NCI-H1092 treated with DMSO at 0.1 percent for 48 hours (cell line): ENCODE measurements at places on chromosomes 5 and 9.

GRCh38 chr5:94807985-94808384 is 189.5 kb downstream of the SLF1 start:
- no peak for DNase-seq

GRCh38 chr9:96245399-96245798 is 56.6 kb downstream of the HSD17B3 start:
- DNase-seq: no peak

DNA sequence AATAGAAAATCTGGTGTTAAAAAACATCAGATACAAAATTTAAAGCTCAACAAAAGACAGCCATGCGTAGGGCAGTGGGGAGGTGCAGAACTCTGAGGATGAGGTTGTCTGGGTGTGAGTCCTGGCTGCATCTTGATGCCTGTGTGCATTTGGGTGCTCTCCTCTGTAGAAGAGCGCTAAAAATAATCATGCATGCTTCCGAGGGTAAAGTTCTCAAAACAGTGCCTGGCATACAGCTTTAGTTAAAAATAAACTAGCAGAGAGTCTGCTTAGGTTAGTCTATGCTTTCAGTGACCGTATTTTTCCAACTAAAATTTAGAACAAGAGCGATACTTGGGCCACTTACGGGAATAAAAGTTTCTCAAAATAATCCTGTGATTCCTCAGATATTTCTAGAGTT is 55.5 kb upstream of the SPATA31C2 start:
- no peak for DNase-seq

DNA sequence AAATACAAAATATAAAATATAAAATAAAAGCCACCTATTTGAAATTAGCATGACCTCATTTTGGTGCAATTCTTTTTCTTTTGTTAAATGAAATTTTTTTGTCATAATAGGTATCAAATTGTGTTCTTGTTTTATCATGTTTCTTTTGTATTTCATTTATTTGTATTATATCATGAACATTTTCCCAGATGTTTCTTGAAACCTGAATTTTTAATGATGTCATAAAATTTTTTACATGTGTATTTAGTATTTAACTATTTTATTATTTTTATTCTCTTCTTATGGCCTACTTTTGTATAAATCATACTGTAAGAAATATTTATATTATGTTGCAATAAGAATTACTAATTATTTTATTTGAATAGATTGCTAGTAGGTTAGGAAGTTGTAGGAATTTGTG is 361.7 kb downstream of the TMEM161B start:
- no peak for DNase-seq

- no peak for DNase-seq
Measured at GRCh38 chr9:19989213-19989612, 200.4 kb upstream of the SLC24A2 start.

- no peak for DNase-seq
Measured at GRCh38 chr9:14080959-14081542, 232.9 kb downstream of the NFIB start.

DNA sequence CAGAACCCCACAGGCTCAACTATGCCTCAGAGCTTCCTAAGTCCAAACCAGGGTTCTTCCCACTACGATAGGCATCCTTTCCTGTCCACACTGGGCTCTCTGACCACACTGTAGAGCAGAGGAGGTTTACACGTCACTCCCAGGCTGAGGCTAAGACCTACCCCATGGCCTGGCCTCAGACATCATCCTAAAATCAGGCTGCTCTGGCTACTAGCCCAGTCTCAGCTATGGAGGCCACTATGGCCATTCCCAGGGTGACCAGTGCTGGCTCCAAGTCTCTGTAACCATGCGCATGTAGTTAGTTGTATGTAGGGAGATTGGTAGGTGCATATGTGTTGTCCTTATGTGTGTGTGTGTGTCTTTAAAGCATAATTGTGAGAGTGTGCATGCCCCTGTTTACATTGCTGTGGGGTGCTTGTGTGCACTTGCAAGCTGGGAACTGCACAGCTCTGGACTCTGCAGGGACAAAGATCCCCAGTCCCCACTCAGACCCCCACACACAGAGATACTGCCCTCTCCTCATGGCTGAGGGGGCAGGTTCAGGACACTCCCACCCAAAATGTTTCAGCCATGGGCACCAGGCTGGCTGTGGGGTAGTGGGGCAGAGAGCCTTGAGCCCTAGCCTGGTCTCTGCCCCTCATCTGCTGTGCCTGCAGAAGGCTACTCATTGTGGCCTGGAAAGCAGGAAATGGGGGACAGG is 12.3 kb downstream of the PDLIM4 start:
- no peak for DNase-seq

DNA sequence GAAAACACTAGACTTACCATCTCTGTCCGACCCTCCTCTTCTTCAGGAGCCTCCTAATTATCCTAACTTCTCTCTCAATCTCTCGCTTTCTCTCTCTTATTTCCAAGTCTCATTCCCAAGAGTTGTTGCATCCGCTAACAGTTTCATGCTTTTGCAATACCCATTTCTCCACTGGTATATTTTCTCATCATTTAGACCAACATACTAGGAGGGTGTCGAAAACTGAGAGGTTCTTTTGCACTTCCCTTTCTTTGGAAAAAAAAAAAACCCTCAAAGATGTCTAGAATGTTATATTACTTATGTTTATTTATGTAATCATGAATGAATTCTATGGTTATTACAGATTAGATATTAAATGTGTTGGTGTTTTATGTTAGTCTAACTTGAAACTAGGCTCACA is 35.9 kb downstream of the SPZ1 start:
- DNase-seq: no peak

GRCh38 chr9:134502266-134502791 is 139.3 kb upstream of the COL5A1 start:
- no peak for DNase-seq

DNA sequence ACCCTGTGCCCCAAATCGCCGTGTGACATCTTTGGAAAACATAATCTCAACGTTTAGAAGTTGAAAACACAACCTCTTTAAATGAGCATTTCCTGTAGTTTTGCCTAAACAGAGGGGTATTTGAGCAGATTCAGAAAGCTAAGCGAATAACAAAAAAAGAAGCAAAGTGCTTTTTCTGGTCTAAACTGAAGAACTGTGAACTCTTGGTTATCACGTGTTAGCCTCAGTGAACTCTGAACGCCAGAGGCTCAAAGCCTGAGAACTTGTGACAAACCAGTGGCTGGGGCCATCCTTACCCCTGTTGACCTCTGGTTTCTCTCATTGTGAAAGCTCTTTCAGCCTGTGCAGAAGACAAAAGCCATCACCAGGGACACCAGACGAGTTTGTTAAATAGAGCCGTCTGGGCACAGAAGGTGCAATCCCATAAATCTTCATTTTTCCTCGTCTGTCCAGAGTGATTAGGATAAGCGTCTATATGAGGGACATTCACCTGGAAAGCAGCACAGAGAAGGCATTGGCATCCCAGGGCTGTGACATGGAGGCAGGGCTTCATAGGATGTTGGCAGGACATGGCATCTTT is 61.4 kb upstream of the ICE1 start:
- no peak for DNase-seq

DNA sequence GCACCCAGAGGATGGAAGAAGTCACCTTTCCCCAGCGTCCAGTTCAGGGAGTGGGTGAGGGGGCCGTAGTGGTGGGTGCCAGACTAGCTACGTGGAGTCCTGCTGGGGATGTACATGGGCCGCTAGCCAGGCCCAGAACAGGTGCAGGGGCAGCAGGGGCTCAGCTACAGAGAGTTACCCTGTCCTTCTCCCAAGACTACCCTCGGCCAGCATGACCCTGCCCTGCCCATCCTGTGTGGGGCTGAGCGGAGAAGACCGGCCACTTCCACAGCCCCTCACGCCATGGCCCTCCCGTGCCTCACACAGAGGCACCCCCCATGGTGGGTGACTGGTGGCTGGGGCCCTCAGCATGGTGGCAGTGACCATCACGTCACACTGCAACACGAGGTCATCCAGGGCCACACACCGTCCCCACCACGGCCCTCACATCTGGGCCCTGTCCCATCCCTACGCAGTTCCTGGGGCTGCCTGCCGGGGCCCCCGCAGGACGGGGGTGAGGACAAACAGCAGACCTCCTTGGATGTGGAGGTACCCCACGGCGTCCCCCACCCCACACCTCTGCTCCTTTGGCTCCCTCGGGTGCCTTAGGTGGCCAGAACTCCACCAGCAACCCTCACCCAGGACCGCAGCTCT is 977 bp upstream of the DPP7 start:
- no peak for DNase-seq

DNA sequence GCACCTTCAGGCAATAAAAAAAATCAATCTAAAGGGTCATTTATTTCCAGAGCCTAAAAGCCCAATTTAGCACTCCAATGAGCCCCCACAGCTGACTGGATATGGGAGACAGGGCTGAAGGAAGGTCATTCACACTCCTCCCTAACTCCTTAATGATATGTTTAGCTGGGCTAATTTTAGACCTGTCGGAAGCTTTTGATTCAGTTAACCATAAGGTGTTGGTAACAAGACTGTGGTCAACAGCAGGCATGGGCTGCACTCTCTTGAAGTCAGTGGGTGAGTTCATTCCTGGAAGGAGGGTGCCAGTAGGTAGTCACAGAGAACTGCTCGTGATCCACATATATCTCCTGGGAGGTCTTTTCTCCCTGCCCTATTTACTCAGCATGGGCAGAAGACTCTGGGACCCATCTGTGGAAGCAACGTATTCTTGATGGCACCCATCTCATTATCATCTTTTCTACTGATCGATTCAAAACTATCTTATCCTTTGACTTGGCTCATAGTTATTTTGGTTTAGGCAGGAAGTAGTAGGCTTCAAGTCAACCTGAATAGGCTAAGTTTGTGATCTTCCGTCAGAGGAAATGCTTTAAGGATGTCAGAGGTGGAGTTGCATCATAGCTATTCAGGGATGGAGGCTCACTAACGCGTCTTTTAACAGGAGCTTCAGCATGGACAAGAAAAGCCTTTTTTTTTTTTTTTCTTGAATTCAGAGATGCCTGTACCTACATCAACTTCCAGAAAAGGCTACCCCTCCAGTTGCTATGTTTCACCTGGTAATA is 367.7 kb upstream of the SLC30A5 start:
- DNase-seq: no peak

GRCh38 chr9:90037146-90037797 is 432.5 kb downstream of the GADD45G start:
- DNase-seq: no peak

GRCh38 chr5:69285448-69286116 is 47.0 kb downstream of the CCDC125 start:
- no peak for DNase-seq

GRCh38 chr5:134289509-134290113 is 63.7 kb upstream of the PPP2CA start:
- peak; percentile 31 for DNase-seq

- no peak for DNase-seq
Measured at GRCh38 chr9:26247861-26248260, 569.6 kb upstream of the TUSC1 start.

DNA sequence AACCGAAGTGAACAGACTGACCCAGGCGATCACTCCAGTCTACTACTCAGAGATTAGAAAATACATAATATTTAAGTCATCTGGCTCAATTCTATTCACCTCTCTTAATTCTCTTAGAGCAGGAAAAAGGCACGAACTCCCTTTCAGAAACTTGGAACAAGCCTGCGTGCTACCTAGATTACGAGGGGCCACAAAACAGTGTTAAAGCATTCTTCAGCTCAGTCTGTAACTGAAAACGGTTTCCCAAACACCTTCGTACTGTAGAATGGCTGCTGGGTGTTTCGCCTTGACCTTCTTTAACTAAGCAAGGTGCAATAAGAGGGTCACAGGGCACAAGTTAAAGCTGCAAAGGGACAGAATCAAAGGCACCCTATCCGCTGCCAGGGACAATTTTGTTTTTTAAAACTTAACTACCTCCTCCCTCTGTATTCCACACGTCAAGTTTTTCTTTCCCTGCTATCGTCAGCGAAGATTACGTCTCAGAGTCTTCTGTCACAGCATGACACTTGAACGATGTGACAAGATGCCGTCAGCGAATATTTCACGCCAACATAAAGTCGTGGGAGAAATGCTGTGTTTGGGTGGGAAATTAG is 687 bp downstream of the LYSMD3 start:
- no peak for DNase-seq

- no peak for DNase-seq
Measured at GRCh38 chr9:133496861-133497842, 18.3 kb upstream of the SLC2A6 start.

- no peak for DNase-seq
Measured at GRCh38 chr5:179309751-179310320, 35.4 kb downstream of the ADAMTS2 start.

DNA sequence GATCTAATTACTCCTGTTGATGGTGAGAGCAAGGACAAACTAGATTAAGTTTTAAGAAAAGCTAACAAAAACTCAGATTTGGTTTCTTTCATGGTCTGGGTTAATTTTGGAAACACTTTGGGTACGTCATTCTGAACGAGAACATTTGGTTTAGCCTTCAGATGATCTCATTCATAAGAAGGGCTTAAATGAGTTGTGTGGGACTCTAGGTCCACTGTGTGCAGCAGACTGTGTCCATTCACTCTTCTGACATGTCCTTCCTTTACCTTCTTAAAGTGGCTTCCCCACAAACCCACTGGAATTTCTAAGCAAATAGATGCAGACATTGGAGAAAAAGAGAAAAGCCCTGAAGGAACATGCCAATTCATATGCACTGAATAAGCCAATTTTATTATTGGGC is 96.8 kb downstream of the FBXO4 start:
- no peak for DNase-seq

DNA sequence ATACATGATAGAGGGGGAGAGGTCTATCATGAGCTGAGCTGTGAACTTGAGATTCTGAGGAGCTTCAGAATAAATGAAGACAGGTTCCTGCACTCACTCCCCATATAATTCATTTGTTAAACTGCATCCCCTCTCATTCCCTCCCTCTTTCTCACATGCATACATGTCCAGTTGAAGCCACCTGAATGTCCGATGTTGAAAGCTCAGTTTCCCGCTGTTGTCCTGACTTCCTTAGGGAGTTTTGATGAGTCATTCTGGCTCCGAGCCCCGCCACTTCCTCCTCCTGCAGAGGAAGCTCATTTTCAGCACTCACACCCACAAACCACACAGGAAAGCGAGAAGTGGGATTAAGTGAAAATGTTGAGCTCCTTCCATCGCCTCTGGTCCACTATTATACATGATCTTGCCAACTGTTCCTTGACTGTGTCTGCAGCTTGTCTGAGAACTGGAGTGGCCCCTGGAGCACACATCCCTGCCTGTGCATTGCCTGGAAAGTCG is 121.2 kb downstream of the CEMIP2 start:
- DNase-seq: no peak
